AG08396 (cell line): ENCODE measurements at places on chromosomes 12 and 14.
A peak's percentile ranks its signal among the peaks of the same experiment; 100 is the strongest.

DNA sequence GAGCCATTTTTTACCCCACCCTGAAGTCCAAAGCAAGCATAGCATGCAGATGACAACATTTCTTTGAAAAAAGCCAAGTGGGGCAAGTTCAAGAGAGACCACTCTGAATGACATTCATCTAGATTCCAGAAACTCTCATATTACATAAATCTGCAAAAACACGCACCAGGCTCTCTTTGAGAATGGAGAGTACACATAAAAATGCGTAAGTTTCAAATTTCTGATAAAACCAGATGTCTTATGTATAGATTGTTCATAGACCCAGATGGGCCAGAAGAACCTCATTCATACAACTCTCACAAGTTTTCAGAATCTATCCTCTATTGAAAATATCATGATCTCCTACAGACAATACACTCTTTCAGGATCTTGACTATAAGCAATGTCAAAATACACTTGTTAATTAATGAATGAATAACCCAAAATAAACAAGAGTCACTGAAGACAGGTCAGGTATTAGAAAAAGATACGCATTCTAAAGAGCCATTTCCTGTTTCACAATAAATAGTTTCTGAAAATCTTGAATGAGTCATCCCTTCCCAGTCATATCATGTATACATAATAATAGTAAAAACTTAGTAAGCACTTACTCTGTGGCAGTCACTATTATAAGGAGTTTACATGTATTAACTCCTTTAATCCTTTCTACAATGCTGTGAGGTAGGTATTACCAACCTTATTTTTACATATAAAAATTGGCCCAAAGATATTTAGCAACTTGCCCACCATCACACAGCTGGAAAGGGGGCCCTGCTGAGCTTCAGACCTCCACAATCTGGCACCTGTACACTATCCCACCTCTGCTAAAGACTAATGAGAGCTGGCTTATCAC lies 72.0 kb downstream of the PPP2R5E start:
- DNase-seq: peak; percentile 18

DNA sequence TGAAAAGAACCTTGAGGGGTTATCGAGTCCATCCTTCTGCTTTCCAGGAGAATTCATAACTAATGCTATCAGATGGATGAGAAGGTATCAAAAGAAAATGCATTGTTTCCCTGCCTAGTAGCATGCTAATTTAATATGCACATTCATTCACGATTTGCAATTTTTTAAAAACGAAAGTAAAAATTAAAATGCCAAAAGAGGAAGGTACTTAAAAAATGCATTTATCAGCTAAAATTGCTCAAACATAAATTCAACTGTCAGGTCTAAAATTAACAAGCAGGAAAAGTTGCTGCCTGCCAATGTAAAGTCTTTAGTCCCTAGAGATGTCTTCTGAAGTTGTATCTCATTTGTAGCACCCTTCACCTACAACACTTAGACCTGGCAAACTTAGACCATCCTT lies 7.9 kb downstream of the ATF7 start:
- no peak for DNase-seq

DNA sequence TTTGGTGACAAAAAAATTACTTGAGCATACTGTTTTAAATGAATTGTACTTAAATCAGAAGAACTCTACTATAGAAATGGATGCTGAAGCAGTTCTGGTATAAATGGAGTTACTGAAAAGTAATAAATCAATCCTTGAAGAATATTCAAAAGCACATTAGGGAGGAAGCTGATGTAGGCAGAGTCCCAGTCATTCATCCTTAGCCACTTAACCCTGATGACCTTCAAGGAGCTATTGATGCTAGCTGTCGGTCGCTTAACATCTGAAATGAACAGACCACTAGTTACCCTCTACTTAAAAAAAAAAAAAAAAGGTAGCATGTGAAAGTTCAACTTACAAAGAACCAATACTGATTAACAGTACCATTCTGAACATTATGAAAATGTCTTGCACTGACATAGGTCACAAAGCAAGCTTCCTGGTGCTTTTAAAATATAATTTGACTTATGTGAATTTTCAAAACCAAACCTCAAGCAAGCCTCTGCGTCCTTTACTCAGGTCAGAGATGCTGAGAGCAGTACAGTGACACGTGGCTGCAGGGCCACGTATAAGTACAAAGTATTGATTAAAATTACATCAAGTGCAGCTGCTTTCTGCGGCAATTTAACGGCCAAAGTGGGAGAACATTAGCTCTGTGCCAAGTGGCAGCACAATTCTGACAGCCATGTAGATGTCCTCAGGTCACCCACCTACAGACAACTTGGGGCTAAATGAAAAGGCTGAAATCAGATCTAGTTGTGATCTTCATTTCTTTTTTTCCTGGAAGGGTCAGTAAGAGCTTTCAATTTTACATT lies 18.1 kb downstream of the PPM1H start:
- DNase-seq: no peak

DNA sequence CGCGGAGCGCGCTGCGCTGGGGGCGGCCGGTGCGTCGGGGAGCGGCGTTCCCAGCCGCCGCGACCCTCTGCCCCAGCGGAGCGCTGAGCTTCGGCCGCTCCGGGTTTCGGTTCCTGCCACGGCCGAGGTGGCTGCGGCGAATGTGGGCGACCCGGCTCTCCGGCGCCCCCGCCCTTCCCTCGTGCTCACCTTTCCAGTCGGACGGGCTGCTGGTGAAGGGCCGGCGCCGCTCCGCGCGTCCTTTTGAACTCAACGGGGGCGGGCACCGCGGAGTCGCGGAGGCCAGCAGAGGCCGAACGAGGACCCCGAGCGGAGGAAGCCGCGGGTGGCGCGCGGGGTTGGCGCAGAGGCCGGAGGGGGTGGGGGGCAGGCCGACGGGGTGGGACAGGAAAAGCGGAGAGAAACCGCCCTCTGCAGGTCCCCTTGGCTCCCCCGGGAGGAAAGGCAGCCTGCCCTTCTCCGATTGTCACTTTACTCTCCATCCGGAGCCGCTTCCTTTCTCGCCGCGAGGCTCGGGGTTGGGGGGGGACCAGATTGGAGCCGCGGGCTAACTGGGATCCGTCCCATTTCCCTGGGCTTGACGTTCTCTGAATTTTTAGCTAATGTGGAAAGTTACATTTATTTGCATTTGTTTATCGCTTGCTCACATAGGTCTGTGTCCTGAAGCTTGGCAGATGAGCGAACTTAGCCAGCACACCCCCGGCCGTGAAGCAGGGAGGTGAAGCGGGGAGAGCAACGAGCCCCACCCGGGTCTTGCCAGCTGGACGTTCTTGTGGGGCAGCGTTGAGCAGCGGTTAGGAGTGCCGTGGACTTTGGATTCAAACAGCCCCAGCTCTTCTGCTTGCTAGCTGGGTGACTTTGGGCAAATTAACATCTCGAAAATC lies at the start of gene SMAGP:
Gene SMAGP (minus strand): TSS at position 349 of the 884 bp plus-strand sequence. CDS start 1,137 bp downstream, outside the sequence.
- peak; percentile 66 for DNase-seq

- no peak for DNase-seq
Observed at GRCh38 chr12:1350934-1351240, 243.5 kb downstream of the FBXL14 start.

DNA sequence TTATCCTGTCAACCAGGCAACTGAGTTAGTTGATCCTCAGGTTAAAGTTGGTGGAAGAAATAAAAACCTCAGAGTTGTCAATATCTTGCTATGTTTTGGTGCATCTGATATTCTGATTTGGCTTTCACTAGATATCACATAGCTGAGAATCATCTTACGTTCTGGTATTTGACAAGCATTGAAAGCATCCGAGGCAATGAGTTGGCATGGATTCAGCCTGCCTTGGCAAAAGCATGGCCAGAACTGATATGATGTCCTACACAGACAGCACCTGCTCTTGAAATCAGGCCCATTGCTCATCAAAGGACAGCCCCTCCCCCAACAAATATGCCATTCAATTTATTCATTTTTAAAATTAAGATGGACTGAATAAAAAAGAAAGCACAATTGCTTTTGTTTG lies 320.7 kb upstream of the ATP2B1 start:
- DNase-seq: no peak
